ENCODE measurements at places on chromosomes 7 and 10.

GRCh38 chr10:26682931-26683330 lies 14.6 kb upstream of the PDSS1 start:
- no peak for DNase-seq

DNA sequence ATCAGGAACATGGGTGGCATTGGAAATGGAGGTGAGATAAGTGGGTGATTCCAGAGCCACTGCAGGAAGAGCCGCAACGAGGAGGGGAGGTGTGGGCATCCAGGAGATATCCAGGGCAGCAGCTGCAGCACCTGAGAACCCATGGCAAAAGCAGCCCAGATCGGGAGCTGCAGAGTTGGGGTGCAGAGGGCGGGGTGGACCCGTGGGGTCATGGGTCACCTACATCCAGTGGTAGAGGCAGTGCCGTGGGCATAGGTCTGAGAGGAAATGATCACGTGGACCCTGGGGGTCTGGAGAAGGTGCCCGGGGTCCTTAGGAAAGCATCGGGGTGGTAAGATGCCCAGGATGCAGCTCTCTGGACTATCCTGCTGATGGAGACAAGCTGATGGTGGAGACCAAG lies 530.0 kb downstream of the GLRX3 start:
- no peak for DNase-seq

DNA sequence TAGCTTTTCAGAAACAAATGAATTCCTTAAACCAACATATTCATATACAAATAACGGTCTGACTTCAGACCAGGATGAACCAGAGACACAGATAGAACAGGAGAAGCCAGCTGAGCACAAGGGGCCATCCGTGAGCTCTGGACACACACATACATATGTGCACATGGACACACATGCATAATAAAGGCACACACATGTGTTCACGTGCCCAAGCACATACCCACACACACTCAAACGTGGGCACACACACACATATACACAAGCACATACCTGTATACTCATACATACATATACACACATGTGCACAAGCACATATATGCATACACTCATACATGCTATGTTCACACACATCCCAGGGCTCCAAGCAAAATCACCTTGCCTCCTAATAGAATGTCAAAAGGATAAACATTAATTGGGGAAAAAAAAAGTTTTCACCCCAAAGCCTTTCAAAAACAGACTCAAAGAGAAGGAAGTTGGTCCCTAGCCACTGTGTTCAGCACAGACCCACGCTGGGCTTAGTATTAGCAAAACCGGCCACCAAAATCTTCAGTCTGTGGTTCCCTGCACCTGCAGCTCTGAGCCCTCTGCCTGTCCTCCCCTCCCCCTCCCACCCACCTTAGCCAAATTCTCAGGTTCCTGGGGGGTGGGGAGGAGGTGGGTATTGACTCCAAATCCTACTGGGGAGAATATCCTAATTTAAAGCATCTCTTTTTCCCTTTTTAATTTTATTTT lies 100.4 kb upstream of the MACROH2A2 start:
- no peak for DNase-seq

- no peak for DNase-seq
Measured at GRCh38 chr7:55903985-55904759, 16.9 kb downstream of the ZNF713 start.

DNA sequence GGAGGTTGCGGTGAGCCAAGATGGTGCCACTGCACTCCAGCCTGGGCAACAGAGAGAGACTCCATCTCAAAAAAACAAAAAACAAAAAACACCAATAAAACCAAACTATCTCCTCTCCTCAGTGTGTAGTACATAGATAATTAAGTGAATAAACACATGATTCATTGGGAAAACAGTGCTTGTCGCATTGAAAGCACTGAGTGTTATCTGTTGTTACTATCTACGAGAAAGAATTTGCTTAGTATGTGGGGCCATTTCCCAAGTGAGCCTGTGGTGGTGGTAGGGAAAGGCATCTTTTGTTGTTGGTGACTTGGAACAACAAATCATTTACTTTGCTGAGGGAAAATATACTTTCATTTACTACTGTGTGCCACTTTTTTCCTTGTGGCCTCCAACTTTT lies 42.6 kb downstream of the RSBN1L start:
- DNase-seq: no peak

GRCh38 chr10:128859738-128860386 lies 607.2 kb upstream of the MGMT start:
- peak; percentile 24 for DNase-seq

DNA sequence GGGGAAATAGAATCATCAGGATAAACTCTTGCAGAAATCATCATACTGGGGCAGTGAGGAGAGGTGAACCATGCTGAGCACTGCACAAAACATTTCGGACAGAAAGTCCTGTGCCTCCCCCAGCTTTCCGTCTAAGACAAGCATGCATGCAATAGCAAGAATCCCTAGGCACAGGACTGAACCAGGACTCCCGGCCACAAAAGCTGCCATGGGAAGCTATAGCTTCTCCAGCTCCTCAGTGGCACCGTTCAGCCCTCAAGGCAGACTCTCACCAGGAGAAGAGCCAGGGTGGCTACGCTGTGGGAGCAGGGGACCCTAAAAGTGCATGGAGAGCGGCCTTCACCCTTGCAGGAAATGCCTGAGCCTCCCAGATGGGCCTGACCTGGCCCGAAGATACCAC lies 70.8 kb downstream of the ASB13 start:
- peak; percentile 77 for DNase-seq

- no peak for DNase-seq
Measured at GRCh38 chr7:74396993-74397392, 56.7 kb upstream of the GTF2IRD1 start.

- no peak for DNase-seq
Measured at GRCh38 chr10:129972966-129973673, 9.0 kb upstream of the EBF3 start.

GRCh38 chr7:73861305-73861704 lies 346 bp downstream of the TMEM270 start:
- no peak for DNase-seq

GRCh38 chr7:111232249-111233084 lies 141.5 kb downstream of the LRRN3 start:
- DNase-seq: peak; percentile 66

DNA sequence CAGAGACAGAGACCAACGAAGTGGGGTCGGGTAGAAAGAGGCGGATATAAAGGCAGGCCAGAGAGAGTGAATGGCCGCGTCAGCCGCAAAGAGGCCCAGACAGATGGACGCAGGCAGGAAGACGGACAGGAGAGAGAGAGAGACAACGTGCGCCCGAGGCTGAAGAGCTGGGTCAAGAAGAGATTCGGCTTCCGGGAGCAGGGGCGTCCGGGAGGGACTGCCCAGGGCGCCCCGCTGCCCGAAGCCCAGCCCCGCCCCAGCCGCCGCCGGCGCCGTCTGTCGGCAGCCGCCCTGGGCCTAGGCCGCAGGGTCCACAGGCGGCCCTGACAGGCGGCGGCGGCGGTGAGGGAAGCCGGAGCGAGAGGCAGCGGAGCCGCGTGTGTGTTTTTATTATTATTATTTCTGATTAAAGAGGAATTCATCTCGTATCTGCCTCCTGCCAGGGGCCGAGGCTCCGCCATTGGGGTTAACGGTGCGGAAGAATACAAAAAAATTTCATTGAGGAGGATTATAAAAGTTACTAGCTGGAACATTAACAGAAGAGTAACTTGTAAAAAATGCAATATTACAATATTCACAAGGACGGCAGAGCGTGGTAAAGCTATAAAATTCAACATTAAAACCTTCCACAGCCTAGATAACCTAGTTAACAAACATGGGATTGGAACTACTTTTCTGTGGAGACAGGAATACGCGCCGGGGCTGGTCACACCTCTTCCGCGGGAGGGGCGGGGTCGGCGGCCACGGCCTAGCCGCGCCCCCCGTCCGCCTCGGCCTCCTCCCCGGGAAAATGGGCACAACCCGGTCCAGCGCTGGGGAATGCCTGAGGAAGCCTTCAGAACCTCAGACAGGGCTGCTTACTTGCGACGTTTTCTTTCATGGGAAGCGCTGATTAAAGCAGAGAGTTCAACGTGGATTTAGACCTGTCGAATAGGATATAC lies 29.7 kb upstream of the PAX2 start:
- DNase-seq: no peak

GRCh38 chr7:114409750-114410149 lies 4.9 kb upstream of the FOXP2 start:
- DNase-seq: peak; percentile 78

- DNase-seq: no peak
Measured at GRCh38 chr10:103083977-103084320, 109.1 kb downstream of the NT5C2 start.

DNA sequence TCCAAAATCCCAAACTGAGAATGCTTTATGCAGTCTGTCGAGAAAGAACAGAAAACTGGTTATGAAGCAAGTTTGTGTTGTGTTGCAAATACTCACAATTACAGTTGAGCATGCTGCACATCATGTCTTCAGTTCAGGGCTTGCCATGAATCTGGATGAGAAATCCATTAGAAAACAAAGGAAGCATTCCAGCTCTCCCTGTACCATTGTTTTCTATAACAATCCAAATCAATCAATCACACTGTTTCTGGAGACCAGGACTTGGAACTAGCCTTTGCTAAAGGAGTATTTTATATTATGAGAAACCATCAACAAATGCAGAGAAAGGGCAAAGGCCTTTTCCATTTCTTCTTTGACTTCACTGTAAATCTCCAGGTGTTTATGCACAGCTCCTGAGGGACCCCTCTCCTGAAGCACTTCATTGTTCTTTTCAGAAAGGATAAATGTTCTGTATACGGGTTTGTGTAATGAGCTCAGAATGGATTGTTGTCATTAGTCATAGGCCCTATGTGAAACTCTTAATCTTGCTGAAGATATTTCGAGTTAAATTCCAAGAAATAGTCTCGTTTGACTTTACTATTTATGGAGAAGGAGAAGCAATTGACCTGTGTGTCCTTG lies 364.7 kb upstream of the POM121L12 start:
- DNase-seq: no peak

- peak; percentile 24 for DNase-seq
Measured at GRCh38 chr7:155947051-155947450, 134.8 kb upstream of the SHH start.

GRCh38 chr10:61825001-61825400 lies 76.5 kb upstream of the ARID5B start:
- no peak for DNase-seq

DNA sequence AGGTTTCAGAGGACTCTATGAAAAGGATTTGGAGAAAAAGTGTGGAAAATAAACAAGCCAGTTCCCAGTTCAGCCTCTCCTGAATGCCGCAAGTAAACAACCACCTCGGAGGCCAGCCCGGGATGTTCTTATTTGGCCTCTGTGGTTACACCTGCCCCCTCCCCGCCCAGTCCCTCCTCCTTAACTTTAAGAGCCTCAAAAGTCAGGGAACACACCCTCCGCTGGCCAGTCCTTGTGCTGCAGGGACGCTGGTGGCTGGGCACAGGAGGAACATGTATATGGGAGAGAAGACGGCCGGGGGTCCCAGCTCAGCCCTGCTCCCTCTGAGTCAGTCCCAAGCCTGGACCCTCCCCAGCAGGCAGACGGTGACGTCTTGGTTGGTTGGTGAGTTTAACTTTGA lies 6.1 kb downstream of the CHST3 start:
- DNase-seq: no peak

- no peak for DNase-seq
Measured at GRCh38 chr10:3681642-3682554, 103.1 kb downstream of the KLF6 start.

GRCh38 chr10:61812052-61812721 lies 89.3 kb upstream of the ARID5B start:
- no peak for DNase-seq

- no peak for DNase-seq
Measured at GRCh38 chr7:27972276-27972675, 208.3 kb downstream of the JAZF1 start.

GRCh38 chr10:91576096-91576545 lies 56.8 kb downstream of the PPP1R3C start:
- DNase-seq: no peak

DNA sequence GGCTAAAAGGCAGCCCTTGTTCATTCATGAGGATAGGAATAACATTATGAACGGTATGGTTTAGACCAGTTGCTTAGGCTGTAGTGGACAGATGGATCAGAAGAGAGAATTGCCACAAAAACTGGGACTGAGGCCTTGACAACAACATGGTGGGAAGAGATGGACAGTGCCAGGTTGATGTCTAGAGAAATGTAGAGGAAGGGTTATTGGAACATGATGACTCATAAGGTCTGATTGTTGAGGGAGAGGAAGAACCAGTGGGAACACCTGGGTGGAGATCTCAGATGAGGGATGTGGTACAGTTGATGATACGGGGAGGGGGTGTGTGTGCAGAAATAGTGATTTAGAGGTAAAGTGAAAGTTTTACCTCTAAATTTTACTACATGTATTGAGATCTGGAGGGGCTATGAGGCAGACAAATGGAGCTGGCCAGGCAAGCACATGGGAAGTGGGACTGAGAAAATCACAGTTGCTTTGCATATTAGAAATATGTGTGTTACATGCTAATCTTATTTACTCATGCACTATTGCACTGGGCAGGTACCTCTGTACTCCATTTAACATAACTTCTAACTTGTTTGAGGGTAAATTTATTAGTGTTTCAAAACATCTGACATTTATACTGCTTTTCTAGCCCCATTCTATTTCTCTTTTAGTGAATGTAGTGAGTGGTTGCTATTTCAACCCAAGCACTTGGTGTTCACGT lies 65.6 kb downstream of the PLCE1 start:
- no peak for DNase-seq
